ENCODE measurements at places on chromosomes 4 and X.

DNA sequence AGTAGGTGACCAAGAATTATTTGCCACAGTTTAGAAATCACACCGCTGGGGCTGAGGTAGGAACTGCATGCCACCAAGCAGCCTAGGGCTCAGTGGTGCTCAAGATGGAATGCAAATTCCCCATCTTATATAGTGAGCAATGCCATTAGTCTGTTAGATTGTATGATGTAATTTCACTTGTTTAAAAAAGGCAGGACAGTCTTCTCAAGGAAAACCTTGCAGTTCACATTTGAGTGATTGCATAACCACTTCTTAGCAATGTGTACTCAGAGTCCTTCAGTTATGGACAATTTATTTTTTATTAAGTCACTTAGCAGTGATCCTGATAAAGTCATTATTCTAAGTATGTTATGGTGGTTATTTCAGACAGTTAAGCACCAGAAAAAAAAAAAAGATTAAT lies 142.9 kb upstream of the SFRP2 start:
- no peak for DNase-seq

GRCh38 chr4:53714236-53715140 lies 123.2 kb upstream of the LNX1 start:
- no peak for DNase-seq

GRCh38 chr4:25235401-25235800 lies 1.6 kb downstream of the PI4K2B start:
- DNase-seq: peak; percentile 3

- DNase-seq: no peak
Measured at GRCh38 chrX:154380153-154380552, 1.1 kb downstream of the EMD start.

DNA sequence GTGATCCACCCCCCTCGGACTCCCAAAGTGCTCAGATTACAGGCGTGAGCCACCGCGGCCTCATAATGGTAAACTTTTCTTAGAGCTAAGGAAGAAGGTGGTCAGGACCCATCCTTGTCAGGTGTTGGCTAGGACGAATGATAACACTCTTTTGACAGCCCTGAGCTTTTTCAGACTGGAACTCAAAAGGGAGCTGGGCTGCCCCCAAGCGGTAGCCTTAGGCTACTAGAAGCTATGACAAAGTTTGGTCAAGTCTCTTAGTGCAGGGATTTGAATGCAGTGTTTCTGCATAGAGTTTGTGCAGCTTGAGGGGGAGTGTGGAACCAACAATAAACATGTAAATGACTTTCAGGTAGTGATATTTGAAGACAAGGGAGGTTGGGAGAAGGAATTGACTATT lies 11.8 kb upstream of the HSD17B10 start:
- DNase-seq: peak; percentile 33

DNA sequence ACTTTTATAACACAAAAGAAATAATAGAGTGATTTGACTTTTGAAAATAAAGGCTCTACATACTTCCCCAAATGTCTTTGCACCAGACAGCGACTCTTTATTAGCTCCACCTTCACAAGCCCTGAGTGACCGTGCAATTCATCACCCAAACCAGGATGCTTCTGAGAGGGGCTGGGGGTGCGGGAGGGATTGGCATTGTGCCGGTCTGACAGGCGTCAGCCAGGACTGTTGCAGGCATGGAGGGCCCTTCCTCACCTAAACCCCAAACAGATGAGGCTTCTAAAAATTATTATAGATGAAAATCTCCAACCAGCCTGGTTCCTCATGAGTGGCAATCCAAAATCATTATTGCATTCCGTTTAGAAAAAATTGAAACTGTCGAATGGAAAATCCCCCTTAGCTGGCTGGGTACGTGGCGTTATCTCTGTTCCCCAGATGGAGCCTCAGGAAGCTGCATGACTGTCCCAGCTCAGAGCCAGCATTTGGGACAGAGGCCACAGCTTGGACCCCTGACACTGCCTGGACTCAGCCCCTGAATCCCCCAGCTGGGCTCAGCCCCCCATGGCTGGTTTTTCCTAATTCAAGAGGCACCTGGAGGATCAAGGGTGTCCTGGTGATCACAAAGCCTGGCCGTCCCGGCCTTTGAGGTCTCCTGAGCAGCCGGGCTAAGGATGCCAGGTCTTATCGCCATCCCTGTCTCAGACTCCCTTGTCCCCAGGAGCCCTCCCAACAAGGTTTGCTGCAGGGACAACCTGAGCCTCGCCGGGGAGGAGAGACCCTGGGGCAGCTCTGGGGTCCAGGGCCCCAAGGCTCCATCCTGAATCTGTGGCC lies 60.4 kb downstream of the SORCS2 start:
- no peak for DNase-seq

DNA sequence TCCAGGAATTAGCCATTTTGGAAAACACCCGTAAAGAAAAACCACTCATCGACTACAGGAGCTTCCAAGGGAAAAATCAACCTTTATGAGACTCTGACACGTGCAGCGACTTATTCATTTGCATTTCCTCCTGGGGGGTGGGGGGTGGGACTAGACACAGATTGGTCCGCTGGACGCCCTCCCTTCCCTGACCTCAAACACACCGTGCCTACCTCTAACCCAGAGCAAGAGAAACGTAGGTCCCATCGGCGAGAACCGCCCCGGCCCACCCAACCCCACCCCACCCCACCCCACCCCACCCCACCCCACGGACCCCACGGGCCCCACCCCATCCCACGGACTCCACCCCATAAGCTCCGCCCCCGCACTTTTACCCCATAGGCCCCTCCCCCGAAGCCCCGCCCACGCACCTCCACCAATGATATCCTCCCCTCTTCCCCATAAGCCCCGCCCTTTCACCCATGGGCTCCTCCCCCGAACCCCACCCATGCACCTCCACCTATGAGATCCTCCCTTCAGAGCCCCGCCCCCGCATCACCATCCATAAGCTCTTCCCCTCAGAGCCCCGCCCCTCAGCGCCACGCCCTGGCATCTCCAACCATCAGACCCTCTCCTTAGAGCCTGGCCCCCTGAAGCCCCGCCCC lies 1.1 kb downstream of the GTPBP6 start:
- DNase-seq: no peak
